AG10803 (cell line): ENCODE measurements at places on chromosomes 12 and 14.

DNA sequence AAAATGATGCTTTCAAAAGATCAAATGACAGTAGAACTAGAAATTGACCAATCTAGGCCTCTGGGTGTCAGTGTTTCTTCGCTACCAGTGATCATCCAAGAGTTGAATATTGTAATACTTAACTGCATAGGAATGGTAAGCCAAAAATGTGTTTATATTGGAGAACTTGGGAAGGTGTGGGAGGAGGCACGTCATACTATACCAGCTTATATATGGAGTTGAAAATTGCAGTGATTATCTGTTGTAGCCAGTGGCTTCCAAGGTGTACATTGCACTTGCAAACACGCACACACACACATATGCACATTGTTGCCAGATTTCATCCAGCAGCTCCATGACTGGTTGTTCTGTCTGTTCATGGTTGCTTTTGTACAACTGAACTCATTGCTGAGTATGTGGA is 36.1 kb downstream of the EID3 start:
- DNase-seq, result no peak

- no peak for DNase-seq
Observed at GRCh38 chr12:127893895-127894609, 372.9 kb upstream of the TMEM132C start.

DNA sequence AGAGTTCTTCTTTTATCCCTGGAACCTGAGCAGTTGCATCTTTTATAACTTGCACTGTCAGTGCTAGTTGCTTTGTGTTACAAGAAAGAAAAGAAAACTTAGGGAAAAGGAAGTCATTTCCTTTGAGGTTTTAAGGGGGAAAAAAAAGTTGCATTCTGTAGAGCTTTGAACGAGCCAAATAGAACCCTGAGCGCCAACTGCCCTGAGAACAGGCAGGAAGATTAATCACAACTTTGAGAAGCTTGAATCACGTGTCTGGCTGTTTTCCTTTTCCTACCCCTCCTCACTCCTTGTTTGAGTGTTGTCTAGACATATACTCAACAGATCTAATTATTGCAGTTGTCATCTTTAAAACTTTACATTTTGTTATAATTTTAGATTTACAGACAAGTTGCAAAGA is 12.5 kb downstream of the PCNX1 start:
- no peak for DNase-seq

GRCh38 chr12:27474344-27474743 is 27.8 kb downstream of the SMCO2 start:
- DNase-seq, result peak; percentile 75

GRCh38 chr14:81516986-81517797 is 16.5 kb downstream of the SEL1L start:
- peak; percentile 62 for DNase-seq

GRCh38 chr12:21239866-21240265 is 94.9 kb downstream of the SLCO1A2 start:
- no peak for DNase-seq

- DNase-seq, result no peak
Observed at GRCh38 chr14:58947156-58947555, 241.3 kb upstream of the DAAM1 start.

DNA sequence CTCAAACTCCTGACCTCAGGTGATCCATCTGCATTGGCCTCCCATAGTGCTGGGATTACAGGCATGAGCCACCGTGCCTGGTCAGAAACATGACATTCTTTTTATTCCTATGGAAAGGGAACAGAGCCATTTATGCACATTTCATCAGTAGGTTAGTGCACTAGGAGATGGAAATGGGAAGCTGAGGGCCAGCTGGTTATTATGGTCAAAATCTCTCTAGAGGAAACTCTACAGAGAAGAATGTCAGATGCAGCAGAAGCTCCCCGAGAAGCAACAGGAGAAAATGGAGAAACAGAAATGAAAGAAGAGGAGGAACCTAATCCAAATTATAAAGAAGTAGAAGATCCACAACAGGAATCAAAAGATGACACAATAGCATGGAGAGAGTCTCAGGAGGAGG is 2.7 kb downstream of the CFAP251 start:
- no peak for DNase-seq

DNA sequence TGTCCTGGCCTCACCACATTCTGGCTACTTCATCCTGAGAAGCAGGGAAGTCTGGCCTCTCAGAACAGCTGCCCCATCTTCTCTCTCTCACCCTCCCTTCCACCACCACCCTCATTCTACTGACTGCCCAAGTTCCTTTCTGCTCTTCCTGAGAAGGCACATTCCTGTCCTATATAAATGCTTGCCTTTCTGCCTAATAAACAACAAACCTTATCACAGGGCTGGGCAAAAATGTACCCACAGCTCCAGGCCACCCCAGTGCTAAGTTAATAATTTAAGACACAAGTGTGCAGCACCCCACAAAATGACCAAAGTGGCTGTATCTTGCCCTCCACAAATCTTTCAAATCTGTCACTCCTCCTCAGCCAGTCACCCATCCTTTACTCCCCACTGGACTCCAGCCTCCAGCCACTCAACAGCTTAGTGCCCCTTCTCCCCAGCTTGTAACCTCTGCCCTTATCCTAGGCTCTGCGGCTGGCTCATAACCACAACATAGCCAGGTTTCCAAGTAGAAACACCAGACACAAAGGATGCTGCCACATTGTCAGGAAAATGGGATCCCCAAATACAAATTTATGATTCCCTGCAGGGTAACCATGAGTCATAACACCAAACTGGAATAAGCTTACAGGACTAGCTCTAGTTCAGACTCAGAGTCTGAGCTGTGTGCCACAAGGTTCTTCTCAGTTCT is 15.0 kb downstream of the OXA1L start:
- DNase-seq, result peak; percentile 25

- no peak for DNase-seq
Observed at GRCh38 chr14:36866867-36867266, 205.2 kb downstream of the PAX9 start.

- no peak for DNase-seq
Observed at GRCh38 chr14:24606297-24606696, 3.2 kb downstream of the GZMH start.
